ENCODE measurements at places on chromosomes 2 and 18.
A peak's percentile ranks its signal among the peaks of the same experiment; 100 is the strongest.

DNA sequence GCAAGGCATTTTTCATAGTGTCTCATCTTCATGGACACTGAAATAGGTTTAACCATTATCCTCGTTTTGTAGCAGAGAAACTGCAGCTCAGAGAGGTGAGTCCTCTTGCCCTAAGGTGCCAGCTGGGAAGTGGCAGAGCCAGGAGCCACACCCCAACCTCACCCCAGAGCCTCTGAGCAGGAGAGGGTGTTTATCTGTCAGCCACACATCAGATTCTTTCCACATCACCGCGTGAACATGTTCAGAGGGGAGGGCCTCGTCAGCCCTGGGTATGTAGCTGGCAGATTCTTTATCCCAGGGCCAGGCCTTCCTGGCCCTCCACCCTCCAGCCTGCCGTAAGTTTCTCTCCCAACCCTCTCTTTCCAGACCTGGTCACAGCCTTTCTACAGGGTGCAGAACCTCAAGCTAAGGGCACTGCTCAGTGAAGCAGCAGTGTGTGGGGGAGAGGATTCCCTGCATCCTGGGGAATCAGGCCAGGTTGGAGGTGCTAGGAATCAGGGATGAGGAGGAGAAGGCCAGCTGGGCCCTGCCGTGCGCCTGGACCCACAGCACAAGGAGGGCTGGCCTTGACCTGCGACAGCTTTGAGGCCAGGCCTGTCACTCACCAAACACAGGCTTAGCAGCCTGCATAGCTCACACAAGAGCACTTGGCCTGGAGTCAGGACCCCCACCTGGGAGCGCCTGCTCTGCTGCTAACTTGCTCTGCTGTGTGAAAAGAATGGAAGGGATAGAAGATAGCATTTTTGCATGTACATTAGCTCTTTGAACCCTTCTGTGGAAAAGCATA lies 111.3 kb upstream of the MCFD2 start:
- DNase-seq, result no peak

GRCh38 chr2:174881678-174882077 lies 117.4 kb upstream of the CHRNA1 start:
- no peak for DNase-seq

DNA sequence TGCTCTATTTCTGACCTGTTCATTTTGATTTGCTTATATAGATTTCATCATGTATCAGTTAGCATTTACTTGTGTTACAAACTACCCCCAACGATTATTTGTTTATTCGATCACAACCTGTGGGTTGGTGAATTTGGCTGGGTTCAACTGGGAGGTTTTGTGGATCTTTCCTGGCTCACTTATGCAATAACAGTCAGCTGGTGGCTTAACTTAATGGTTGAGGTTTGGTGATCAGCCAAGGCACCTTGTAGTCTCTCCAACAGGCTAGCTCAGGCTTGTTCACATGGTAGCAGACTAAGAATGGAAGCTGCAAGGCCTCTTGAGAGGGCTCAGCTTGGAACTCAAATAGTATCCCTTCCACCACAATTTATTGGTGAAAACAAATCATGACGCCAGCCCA lies 5.4 kb upstream of the PUM2 start:
- DNase-seq, result peak; percentile 81

GRCh38 chr2:150007815-150008430 lies 420.3 kb upstream of the MMADHC start:
- DNase-seq, result no peak

GRCh38 chr18:9568186-9568585 lies 46.2 kb downstream of the PPP4R1 start:
- no peak for DNase-seq

- DNase-seq, result no peak
These were observed 31.7 kb downstream of the MAP4K3 start for GRCh38 chr2:39405364-39405763.

GRCh38 chr2:237715459-237715947 lies 83.1 kb upstream of the RBM44 start:
- DNase-seq, result no peak

DNA sequence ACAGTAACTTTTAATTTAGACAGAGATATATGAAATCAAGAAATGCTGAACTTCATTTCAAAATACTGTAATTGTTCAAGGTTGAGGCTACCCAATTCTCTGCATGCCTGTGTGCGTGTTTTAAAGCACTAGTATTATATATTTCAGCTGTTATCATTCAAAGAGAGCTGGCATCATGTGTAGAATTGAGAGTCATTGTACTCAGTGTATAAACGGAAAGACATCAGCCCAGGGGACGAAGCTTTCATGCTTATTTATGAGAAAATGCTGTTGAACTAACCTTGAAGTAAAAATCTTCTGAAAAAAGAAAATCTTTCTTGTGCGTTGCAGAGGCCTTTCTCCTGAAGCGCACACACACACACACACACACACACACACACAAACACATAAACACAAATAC lies 48.4 kb downstream of the MYCN start:
- no peak for DNase-seq

DNA sequence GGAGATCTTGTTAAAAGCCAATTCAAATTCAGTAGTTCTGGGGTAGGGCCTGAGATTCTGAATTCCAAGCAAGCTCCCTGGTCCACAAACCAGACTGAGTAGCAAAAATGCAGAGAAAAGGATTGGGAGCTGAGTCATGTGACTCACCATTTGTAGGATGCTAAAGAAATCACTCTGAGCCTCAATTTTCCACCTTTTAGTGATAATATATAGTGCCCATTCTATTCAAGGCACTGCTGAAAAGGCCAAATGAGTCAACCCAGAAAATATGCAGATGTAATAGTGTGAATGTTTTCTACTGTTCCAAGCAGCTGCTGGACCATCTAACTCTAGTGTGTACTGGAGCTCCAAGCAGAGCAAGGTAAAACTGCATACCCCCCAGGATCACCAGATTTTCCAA lies 47.2 kb downstream of the SLC14A2 start:
- DNase-seq, result no peak

DNA sequence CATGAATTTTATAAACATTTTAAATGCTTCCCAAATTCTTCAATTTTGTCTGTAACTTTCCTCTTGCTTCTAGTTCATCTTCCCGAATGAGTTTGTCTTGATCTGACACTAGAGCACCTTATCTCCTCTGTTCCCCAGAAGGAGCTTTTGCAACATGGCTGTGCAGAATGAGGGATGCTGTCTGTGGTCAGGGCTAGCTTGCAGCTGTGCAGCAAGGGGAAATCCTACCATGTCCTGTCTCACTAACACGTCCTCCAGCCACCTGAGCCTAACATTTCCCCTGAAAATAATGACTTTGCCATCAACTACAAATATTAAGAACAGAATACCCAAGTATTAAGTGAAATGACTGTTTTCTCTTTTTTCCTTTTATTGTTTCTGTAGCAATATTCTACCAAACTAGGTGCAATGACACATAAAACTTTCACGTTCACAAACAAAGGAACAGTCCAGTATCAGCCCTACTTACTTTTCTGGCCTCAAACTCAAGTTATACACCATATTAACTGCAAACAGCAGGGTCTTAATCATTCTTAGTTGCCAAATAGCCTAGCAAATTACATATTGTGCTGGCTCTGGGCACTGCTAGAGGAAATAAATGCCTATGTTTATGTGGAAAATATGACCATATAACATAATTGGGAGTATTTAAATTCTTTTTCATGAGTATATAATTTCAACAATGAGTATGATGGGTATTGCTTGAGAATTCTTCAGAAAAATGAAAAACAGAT lies 423.3 kb downstream of the CMPK2 start:
- no peak for DNase-seq

DNA sequence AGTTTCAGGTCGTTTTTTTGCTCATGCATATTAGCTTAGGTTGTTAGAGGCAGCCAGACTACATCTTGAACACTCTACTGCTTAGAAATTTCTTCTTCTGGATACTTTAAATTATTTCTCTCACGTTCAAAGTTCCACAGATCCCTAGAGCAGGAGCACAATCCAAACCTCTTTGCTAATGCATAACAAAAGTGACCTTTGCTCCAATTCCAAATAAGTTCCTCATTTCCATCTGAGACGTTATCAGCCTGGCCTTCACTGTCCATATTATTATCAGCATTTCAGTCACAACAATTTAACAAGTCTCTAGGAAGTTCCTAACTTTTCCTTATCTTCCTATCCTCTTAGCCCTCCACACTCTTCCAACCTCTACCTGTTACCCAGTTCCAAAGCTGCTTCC lies 50.4 kb upstream of the ERMN start:
- no peak for DNase-seq

GRCh38 chr2:21059885-21060610 lies 16.2 kb upstream of the APOB start:
- no peak for DNase-seq

- DNase-seq, result no peak
These were observed 52.6 kb upstream of the RAB27B start for GRCh38 chr18:54775686-54776085.

GRCh38 chr2:203080447-203081045 lies 65.9 kb downstream of the NBEAL1 start:
- no peak for DNase-seq

DNA sequence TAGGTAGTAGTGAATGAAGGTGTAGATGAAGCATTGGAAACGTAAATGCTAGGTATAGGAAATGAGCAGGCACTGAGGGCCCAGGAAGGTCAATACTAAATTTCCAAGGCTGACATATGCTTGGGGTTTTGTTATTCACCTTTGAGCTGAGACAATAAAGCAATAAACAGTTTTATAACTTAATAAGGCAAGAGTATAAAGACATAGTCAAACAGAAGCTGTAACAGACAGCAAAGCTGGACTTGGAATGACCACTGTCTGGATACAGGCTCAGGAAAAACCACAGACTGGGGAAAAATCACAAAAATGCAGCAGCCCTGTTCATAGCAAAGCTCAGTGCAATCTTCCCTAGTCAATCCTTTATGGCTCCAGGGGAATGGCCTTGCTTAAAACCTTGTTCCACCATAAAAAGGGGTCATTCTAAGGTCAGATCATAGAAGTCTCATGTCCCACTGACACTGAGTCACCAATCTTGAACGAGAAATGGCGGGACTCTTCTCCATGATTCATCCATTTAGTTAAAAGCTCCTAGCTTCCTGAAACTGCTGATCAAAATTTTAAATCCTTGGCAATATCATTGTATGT lies 493.3 kb downstream of the CMPK2 start:
- no peak for DNase-seq

- no peak for DNase-seq
These were observed 160.6 kb downstream of the ANKRD30B start for GRCh38 chr18:14908541-14908940.

- DNase-seq, result no peak
These were observed 36.4 kb downstream of the CDC42EP3 start for GRCh38 chr2:37634914-37635503.

DNA sequence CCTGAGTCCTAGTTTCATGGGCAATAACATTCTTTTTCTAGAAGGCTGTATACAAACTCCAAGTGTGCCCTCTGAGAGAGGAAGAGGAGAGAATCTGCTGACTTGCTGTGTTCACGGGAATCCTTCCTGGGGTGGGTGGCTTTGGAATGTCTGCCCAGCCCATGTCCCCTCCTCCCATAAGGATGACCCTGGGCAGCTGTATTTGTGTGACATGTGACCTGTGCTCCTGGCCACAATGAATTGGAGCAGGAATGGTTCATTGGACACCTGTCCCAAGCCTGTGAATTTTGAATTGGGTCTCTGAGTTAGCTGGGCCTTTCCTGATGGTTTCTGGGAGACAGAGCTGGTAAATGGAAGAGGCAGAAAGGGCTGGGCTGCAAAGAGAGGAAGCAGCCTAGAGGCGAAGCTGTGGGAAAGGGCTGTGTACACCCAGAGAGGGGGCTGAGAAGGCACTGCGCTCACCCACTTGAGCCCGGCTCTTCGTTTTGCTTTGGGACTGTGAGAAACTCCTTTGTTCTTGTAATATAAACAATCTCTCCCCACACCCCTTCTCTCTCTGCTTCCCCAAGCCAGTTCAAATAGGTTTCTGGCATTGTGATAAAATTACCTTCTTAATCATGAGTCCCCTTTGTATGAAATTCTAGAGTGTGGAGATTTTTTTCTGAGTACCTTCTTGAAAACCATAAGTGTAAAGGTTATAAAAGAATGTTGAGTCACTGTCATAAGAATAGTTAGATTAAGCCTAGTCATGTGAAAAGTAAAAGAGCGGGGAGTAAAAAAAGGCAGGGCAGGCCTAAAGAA lies 49.8 kb downstream of the SLC4A5 start:
- no peak for DNase-seq

DNA sequence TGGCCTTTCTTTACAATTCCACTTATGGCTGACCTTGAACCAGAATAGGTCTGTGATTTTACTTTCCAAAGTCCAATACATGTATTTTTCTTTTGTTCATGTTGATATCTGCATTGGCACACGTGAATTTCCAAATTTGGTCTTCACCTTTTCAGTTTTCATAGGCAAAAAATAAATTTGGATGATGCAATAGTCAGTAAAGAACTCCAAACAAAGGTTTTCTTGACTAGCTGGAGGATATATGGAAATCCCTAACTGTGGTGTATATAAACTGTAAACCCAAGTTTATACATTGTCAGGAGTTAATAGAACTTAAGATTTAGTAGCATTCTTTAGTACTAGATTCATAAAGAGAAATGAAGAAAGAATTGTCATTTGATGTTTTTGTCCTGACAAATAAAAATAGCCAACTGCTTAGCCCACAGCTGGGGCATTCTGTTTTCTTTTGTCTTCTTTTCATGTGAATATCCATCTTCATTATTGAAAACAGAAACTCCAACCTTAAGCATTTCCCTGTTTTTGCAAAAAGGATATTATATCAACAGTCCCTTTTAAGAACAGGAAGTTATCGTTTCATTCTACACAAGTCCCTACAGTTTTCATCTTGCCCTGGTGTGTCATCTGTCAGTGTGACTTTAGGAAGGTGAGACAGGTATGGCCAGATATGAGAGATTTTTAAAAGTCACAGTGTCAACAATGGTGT lies 132.9 kb downstream of the BCL2 start:
- no peak for DNase-seq

DNA sequence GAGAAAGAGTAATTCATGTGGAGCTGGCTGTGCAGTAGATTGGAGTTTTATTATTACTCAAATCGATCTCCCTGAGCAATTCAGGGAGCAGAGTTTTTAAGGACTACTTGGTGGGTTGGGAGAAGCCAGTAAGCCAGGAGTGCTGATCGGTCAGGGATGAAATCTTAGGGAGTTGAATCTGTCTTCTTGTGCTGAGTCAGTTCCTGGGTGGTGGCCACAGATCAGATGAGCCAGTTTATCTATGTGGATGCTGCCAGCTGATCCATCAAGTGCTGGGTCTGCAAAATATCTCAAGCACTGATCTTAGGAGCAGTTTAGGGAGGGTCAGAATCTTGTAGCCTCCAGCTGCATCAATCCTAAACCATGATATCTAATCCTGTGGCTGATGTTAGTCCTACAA lies 17.0 kb upstream of the UGT1A8 start:
- DNase-seq, result no peak

GRCh38 chr2:60105906-60106305 lies 447.5 kb downstream of the BCL11A start:
- no peak for DNase-seq

DNA sequence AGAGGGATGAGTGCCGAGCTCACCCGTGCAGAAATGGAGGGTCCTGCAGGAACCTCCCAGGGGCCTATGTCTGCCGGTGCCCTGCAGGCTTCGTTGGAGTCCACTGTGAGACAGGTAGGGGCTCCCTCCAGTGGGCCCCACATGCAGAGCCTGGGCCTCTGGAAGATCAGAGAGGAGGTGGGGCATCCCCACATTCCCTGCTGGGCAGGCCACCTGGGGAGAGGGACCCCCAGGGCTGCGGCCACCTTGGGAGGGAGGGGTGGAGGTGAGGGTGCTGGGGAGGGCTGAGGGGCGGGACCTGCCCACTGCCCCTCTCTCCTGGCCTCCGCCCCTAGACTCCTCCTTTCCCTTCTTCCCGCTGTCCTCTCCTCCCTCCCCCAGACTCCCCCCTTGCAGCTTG lies 38.5 kb downstream of the MTERF4 start:
- DNase-seq, result no peak

GRCh38 chr2:9548506-9548905 lies 7.1 kb downstream of the ADAM17 start:
- no peak for DNase-seq

GRCh38 chr2:503288-503999 lies 173.8 kb downstream of the TMEM18 start:
- DNase-seq, result no peak

All from DMS 273 treated with DMSO at 0.1 percent for 48 hours (cell line).